Right renal pelvis (tissue), 4 donors: ENCODE measurements at places on chromosomes 5 and 9. TPM values are rescaled to one million over a fixed set of nuclear protein-coding genes. Genes with fewer than 3 reads are reported as not detected.

The DNAJB5 gene
- polyA plus RNA-seq, result 11.4 TPM

The KCNV2 gene
- polyA plus RNA-seq, result 0.21 TPM

The ENHO gene
- polyA plus RNA-seq, result 2.8 TPM

The GABBR2 gene
- 5.0 TPM for polyA plus RNA-seq

The SNCAIP gene
- 32.6 TPM for polyA plus RNA-seq

The GCNT4 gene
- polyA plus RNA-seq, result 15.4 TPM

The ACER2 gene
- polyA plus RNA-seq, result 6.7 TPM

The ZNF189 gene
- polyA plus RNA-seq, result 49.7 TPM

The HTR1A gene
- polyA plus RNA-seq, result not detected

The ORM2 gene
- polyA plus RNA-seq, result not detected
